RKO (cell line): ENCODE measurements at places on chromosomes 2 and 18.

GRCh38 chr2:29013057-29013780 is 32.1 kb downstream of the TOGARAM2 start:
- no peak for DNase-seq

GRCh38 chr2:100272841-100273329 is 49.4 kb downstream of the LONRF2 start:
- no peak for DNase-seq

GRCh38 chr2:72722492-72723070 is 103.3 kb downstream of the EXOC6B start:
- DNase-seq = no peak

DNA sequence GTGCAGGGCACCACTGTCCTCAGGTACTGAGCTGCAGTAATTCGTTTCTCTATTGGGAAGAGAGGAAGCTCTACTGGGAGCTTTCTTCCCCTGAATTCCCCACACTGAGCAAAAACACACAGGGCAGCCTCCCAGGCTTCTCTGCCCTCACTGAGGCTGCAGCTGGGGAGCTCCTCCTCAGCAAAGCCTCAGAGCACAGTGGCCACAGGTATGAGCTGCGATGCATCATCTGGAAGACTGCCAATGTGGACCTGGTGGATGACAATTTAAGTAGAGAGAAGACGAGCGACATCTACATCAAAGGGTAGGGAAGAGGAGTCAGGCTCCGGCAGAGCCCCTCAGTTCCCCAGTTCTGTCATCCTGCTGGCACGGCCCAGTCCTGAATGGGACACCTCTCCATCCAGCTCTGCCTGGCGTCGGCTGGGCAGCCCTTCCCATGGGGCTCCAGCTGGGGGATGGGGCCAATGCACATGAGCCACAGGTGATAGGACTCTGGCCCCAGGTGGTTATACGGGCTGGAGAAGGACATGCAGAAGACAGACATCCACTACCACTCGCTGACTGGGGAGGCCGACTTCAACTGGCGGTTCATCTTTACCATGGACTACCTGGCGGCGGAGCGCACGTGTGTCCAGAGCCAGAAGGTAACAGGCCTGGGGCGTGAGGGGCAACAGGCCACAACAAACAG is 37.6 kb downstream of the LMAN2L start:
- DNase-seq = no peak

DNA sequence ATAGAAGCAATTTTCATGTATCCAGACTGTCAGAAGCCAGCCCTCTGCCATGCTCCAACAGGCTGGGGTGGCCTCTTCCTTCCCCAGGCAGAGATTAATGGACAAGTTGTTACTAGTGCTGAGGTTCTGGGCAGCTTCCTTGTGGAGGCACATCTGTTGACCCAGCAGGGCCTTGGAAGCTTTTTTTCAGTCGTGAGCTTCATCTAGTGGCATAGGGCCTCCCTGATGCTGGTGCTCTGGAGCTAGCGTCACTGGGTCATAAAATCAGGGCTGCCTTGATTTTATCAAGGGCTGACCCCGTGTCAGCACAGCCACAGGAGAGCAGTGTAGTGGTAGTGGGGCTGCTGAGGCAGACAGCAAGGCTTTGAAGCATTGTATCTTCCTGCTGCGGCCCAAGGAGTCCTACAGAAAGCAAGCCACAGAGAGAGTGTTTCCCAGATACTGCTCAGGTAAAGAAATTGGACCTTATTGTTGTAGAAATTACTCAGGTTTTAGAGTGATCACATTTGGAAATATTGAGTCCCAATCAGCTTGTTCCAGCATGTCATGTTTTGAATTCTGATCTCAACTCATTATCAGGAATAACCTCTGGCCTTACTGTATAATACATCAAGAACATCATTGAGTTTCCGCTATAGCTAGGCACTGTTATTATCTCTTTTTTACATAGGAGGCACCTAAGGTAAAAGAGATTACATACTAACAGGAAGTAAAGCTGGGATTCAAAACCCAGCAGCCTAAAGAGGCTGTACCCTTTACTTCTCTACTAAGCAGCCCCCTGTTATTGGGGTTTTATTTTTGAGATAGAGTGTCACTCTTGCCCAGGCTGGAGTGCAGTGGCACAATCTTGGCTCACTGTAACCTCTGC is 92.3 kb upstream of the ALPP start:
- no peak for DNase-seq

DNA sequence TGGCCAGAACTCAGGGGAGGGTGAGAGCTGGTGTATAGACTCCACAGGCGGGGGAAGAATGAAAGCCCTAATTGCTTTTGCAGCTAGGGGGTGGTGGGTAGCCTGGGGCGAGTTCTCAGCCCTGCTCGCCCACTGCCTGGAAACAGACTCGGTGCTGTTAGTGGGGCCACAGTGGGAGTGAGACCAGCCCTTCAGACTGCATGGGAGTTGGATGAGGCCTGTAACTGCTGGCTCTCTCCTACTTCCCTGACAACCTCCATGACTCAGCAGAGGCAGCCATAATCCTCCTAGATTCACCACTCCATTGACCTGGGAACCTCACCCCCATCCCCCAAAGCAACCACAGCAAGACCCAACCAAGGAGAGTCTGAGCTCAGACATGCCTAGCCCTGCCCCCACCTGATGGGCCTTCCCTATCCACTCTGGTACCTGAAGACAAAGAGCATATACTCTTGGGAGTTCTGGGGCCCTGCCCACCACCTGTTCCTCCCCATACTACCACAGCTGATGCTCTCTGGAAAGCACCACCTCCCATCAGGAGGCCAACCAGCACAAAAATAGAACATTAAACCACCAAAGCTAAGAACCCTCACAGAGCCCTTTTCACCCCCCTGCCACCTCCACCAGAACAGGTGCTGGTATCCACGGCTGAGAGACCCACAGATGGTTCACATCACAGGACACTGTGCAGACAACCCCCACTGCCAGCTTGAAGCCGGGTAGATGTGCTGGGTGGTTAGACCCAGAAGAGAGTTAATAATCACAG is 226.3 kb downstream of the EIPR1 start:
- DNase-seq = no peak
